ENCODE measurements at places on chromosomes 3 and 15. TPM values are rescaled to one million over a fixed set of nuclear protein-coding genes. Genes with fewer than 3 reads are reported as not detected.
A peak's percentile ranks its signal among the peaks of the same experiment; 100 is the strongest.

DNA sequence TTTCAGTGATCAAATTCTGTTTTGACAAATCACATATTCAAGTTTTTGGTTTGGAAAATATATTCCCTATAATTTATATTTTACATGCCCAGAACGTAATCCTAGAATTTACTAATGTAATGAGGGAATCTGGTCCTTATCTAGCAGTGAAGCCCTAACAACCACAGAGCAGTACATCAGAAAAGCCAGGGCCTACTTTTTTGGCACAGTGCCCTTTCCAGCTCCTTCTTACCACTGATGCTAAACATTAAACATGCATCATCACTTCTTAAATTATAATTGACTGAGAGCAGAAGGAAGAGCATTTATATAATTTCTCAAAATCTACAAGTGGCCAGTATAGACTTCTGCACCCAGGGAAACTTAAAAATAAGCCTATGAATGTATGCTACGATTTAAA is 66.7 kb downstream of the FBXL22 start:
- DNase-seq = no peak
- H3K27me3 ChIP-seq = no peaks in the 10 kb centered on the region
- no peak overlapping the region for H3K4me3 ChIP-seq
- no peak overlapping the region for H3K27ac ChIP-seq
- peaks cover 6% of the 10 kb centered on the region for H3K4me1 ChIP-seq

Gene CDHR4
- not detected for total RNA-seq

DNA sequence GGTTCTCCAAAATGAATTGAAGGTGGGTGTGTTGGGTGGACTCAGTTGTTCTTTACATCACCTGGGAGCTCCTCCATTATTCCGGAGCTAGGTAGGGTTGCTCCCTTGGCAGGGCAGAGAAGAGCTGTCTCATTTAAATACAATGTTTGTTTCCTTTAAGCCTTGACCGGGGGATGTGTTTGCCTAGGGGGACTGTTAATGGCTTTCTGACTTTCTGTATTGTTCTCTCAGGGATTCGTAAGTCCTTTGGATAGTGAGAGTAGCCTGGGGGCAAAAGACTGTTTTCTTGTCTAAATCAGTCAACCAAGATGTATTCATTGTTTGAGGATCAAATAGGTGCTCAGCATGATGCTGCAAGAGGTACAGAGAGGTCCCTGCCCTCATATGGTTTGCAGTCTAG is 71.1 kb downstream of the CDAN1 start:
- no peak overlapping the region for H3K27ac ChIP-seq
- H3K4me1 ChIP-seq = peaks cover 7% of the 10 kb centered on the region
- no peak overlapping the region for H3K4me3 ChIP-seq
- peaks cover 33% of the 10 kb centered on the region for H3K36me3 ChIP-seq
- no peaks in the 10 kb centered on the region for H3K27me3 ChIP-seq
- no peak for DNase-seq

DNA sequence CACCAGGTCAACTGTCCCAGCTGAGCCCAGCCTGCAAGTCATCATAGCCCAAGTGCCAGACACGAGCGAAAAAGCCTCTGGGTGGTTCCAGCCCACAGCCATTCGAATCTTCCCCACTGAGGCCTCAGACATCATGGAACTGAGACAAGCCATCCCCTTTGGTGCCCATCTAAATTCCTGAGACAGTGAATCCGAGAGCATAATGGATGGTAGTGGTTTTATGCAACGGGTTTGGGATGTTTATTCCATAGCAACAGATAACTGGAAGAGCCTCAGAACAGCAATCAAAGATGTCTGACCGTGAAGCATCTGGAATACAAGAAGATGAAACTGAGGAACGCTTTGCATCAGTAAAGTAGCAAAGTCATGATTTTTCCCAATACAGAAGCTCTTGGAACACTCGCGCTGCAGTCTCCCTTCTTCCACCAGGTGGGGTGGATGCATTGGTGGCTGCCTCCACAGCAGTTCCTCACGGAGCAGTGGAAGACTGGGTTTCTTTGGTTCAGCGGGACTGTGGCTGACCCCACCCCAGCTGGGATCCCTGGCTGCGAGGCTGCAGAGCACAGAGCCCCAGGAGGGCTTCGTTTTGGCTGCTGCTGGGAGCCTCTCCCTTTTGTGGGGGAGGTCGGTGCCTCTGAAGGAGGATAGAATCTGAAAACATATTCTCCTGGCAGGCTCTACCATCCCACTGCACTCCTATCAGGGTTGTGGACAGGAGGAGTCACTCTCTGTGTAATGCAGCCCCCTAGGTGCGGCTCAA is 26.4 kb upstream of the PDE8A start:
- no peak for DNase-seq
- H3K27ac ChIP-seq = peak overlapping the region; percentile 34
- no peaks in the 10 kb centered on the region for H3K36me3 ChIP-seq
- H3K4me1 ChIP-seq = peaks cover 19% of the 10 kb centered on the region
- peaks cover 1% of the 10 kb centered on the region for H3K27me3 ChIP-seq
- H3K4me3 ChIP-seq = peak overlapping the region; percentile 54

DNA sequence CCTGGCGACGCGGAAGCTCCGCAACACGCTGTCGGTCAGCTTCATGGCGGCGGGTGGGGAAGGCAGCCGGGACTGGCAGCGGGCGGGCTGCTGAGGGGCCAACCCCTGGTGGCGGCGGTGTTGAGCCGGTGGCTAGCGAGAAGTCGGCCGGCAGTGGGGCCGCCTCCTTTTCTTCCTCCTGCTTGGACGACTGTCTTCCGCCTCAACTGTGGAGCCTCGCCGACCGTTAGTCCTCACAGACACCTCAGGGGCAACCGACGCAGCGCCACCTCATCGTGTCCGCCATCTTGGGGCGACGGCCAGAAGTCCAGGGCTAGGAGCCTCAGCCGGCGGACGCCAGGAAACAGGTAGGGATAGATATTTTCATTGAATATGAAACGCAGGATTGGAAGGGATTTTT is 875.1 kb downstream of the NSUN3 start:
- H3K36me3 ChIP-seq = no peaks in the 10 kb centered on the region
- no peak overlapping the region for H3K27ac ChIP-seq
- no peak overlapping the region for H3K4me3 ChIP-seq
- H3K27me3 ChIP-seq = peaks cover 2% of the 10 kb centered on the region
- peak; percentile 84 for DNase-seq

GRCh38 chr3:195195321-195196209 is 75.4 kb downstream of the XXYLT1 start:
- no peaks in the 10 kb centered on the region for H3K27me3 ChIP-seq
- H3K4me3 ChIP-seq = no peak overlapping the region
- H3K36me3 ChIP-seq = peaks cover 4% of the 10 kb centered on the region
- H3K4me1 ChIP-seq = peaks cover 54% of the 10 kb centered on the region
- peak overlapping the region; percentile 79 for H3K27ac ChIP-seq

GRCh38 chr3:8441969-8442559 is 59.6 kb upstream of the LMCD1 start:
- no peaks in the 10 kb centered on the region for H3K36me3 ChIP-seq
- DNase-seq = no peak
- H3K4me1 ChIP-seq = peaks cover 5% of the 10 kb centered on the region
- no peaks in the 10 kb centered on the region for H3K27me3 ChIP-seq
- H3K4me3 ChIP-seq = no peak overlapping the region

DNA sequence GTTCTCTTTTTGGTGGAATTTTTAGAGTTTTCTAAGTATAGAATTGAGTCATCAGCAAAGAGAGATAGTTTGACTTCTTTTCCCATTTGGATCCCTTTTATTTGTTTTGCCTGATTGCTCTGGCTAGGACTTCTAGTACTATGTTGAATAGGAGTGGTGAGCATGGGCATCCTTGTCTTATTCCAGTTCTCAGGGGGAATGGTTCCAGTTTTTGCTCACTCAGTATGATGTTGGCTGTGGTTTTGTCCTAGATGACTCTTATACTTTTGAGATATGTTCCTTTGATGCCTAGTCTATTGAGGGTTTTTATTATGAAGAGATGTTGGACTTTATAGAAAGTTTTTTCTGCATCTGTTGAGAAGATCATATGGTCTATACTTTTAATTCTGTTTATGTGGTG is 72.5 kb downstream of the TNFAIP8L3 start:
- H3K27ac ChIP-seq = no peak overlapping the region
- peaks cover 16% of the 10 kb centered on the region for H3K36me3 ChIP-seq
- no peak for DNase-seq

- no peak for DNase-seq
- no peaks in the 10 kb centered on the region for H3K27me3 ChIP-seq
- H3K27ac ChIP-seq = no peak overlapping the region
- peaks cover 12% of the 10 kb centered on the region for H3K36me3 ChIP-seq
- H3K4me1 ChIP-seq = no peaks in the 10 kb centered on the region
- H3K4me3 ChIP-seq = no peak overlapping the region
Measured at GRCh38 chr15:40543631-40544294, 21.1 kb downstream of the CCDC32 start.

- peaks cover 14% of the 10 kb centered on the region for H3K4me1 ChIP-seq
- peak overlapping the region; percentile 60 for H3K27ac ChIP-seq
- H3K27me3 ChIP-seq = peaks cover 2% of the 10 kb centered on the region
- H3K36me3 ChIP-seq = peaks cover 2% of the 10 kb centered on the region
- H3K4me3 ChIP-seq = no peak overlapping the region
Measured at GRCh38 chr15:62124973-62125303, 40.1 kb downstream of the C2CD4B start.

Gene LEKR1
- total RNA-seq = 0.59 TPM

All from chondrocyte (in vitro differentiated cells).